ENCODE measurements at places on chromosomes 5 and 9. TPM values are rescaled to one million over a fixed set of nuclear protein-coding genes. Genes with fewer than 3 reads are reported as not detected.

DNA sequence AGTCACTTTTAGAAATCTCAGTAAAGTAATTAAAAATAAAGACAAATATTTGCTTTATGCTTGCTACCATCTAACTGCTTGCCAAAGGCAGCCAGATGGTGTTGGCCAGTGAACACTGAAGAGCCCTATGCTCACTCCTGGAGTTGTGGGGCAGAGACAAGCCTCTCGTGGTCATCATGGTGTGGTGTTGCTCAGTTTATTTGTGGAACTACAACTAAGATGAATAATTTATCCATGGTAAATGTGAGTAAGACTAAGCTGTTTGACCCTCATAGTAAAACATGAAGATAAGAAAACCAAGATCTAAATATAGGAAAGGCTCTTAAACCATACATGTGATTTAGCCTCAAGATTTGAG lies 100.7 kb downstream of the PDE8B start:
- H3K27ac ChIP-seq, result no peak overlapping the region
- H3K27me3 ChIP-seq, result no peaks in the 10 kb centered on the region
- H3K36me3 ChIP-seq, result no peaks in the 10 kb centered on the region

DNA sequence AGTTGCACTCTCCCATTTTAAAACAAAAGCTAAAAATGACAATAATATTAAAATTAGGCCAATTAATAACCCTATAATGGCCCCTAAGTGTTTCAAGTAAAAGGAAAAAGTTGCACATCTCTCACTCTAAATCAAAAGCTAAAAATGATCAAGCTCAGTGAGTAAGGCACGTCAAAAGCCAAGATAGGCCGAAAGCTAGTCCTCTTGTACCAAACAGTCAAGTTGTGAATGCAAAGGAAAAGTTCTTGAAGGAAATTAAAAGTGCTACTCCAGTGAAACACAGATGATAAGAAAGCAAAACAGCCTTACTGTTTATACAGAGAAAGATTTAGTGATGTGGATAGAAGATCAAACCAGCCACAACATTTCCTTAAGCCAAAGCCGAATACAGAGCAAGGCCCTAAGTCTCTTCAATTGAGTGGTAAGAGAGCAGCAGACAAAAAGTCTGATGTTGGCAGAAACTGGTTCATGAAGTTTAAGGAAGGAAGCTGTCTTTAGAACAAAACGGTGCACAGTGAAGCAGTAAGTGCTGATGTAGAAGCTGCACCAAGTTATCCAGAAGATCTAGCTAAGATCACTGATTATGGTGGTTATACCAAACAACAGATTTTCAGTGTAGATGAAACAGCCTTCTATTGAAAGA lies 144.1 kb upstream of the ACOT12 start:
- H3K27me3 ChIP-seq, result no peaks in the 10 kb centered on the region
- H3K4me1 ChIP-seq, result no peaks in the 10 kb centered on the region
- DNase-seq, result no peak
- H3K27ac ChIP-seq, result no peak overlapping the region
- no peaks in the 10 kb centered on the region for H3K36me3 ChIP-seq

Gene FGF18
- 1.6 TPM for total RNA-seq

Gene ADAMTS12
- total RNA-seq, result 4.4 TPM

Gene FAM169A
- 6.3 TPM for total RNA-seq

Data from breast epithelium (tissue), 4 donors.